A549 (cell line): ENCODE measurements at places on chromosomes 7 and 10.
A peak's percentile ranks its signal among the peaks of the same experiment; 100 is the strongest.

GRCh38 chr10:114823077-114823463 lies 1.5 kb downstream of the FHIP2A start:
- DNase-seq = no peak

- DNase-seq = no peak
These were observed 809.0 kb downstream of the NRG3 start for GRCh38 chr10:82683945-82684344.

DNA sequence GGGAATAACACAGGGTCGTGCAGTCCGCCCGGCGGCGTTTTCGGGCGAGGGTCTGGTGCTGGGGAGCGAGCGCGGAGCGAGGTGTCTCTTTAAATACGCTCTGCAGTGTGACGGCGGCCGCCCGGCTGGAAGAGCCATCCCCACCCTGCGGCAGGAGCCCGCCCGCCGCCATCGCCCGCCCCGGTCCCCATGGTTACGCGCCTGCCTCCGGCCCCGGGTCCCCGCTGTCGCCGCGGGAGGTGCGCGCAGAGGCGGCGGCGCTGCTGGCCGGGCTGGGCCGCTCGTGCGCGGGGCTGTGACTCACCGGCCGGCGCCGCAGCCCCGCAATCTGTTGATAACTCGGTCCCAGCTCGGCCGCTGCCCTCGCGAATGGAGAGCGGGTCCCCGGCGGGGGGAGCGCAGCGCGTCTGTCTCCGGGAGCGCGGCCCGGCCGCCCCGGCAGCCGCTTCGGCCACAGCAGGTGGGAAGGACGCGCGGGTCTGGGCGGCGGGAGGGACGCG lies at the start of gene ADGRA1:
ADGRA1 (plus strand) TSS at position 246 of the 500 bp plus-strand sequence. CDS start 986 bp downstream, outside the sequence.
- no peak for DNase-seq

DNA sequence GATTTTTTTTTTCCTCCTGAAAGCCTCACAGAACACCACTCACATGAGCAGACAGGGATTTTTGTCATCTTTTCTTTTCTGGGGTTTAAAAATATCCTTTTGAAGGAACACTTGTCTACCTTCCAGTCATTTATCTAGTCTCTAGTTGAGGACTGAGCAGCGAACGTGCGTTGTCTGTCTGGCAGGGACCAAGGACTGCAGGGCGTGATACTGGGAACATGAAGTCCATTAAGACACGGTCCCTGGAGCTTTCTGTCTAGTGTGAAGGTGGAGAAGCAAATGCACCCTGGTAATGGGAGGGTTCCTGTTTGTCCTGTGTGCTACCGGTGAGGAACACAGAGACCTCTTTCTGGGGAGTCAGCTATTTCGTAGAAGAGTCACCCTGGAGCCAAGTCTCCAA lies 207.4 kb downstream of the TMEM178B start:
- DNase-seq = no peak

- DNase-seq = no peak
These were observed 12.5 kb downstream of the GRK5 start for GRCh38 chr10:119219871-119220270.

GRCh38 chr10:93567277-93568104 lies 1.0 kb downstream of the FFAR4 start:
- DNase-seq = no peak

DNA sequence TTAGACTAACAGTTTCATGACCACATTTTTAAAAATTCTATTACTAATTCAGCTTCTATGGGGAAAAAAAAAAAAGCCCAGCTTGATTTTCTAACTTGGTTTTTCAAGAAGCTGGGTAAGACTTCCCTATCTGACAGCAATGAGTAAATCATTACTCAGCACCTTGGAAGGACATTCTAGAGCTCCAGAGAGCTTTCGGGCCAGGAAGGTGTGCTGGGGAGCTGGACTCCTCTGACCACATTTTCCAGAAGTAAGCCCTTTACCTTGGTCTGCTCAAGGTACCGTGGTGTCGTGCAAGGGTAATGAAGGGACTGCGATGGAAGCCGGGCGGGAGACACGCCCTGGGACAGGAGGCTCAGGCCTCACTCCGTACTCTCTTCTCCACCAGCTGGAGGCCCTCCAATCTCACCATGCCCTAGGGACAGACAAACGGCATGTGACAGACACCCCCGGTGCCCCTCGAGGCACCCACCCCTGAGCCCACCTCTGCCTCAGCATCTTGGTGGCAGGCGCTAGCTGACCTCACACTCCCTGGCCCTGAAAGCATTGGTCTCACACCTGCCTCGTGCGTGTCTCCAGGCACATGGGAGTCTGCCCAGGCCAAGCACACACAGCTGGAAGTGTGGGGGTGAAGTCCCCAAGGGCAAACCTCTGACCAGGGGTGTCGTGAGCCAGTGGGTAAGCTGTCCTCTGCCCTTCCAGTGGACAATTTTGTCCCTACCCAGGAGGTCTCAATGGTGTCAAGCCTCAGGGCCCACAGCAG lies 152.1 kb downstream of the OAT start:
- DNase-seq = no peak

DNA sequence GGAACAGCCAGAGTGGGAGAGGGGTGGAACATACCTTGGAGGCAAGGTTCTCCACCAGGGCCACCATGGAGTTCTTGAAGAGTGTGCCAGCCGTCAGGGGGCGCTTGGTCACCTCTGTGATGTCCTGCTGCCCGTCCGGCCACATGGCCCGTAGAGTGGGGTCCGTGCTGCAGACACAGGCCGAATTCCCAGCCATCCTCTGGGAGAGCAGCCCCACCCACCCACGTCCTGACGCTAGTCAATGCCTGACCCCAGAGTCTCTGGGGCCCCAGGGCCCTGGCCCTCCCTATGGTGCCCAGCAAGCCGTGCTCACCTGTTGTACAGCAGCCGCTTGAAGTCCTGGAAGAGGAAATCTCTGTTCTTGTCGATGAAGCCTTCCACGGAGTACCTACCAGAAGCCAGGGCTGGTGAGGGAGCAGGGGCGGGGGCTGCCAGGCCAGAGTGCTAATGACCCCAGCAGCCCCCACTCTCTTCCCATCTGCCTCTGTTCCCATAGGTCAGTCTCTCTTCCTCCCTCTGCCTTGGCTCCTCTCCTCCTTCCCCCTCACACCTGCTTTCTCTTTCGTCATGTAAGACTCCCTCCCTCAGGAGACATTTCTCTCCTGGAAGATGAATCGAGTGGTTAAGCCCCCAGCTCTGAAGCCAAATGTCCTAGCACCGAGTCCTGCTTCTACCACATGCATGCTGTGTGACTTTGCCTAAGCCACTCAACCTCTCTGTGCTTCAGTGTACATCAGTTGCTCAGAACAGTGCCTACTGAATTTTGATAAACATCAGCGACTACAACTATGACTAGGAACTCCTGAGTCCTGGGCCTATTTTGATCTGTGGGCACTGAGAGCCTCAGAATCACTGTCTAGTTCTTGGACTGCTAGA lies 11.0 kb downstream of the MYO1G start:
- peak; percentile 57 for DNase-seq

GRCh38 chr7:23161482-23161881 lies 20.4 kb upstream of the NUP42 start:
- DNase-seq = no peak

DNA sequence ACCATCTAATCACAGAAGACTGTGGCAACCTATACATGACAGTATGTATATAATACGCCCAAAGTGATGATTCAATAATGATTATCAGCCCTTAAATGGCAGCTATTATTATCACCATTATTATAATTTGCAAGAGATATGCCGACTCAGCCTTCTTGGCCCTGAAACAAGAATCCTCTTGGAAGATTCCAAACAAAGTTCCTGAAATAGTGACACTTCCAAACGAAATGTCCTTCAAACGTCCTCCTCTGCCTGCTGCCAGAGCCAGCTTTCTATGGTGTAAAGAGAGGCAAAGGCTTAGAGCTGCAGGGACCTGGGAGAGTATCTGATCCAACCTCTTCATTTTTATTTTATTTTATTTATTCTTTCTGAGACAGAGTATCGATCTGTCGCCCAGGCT lies 36.0 kb downstream of the NRAP start:
- DNase-seq = no peak

DNA sequence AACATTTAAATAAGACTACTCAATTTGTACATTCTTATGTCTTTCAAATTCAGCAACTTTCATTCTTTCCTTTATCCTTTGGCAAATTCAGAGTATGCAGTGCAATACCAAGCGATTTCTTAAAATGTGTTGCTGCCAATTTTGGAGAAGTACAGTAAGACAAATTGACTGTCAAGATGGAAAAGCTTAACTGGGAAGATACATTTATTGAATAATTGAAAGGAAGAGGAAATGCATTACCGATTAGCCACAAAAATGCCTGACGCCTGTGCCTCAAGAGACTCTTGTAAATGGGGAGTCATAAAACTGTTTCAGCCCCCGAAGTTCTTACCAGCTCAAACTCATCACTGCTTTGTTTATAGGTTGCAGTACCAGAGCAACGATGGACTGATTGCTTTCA lies 373.3 kb upstream of the GALNT17 start:
- DNase-seq = no peak

GRCh38 chr10:11745045-11745444 lies 2.9 kb downstream of the ECHDC3 start:
- no peak for DNase-seq

DNA sequence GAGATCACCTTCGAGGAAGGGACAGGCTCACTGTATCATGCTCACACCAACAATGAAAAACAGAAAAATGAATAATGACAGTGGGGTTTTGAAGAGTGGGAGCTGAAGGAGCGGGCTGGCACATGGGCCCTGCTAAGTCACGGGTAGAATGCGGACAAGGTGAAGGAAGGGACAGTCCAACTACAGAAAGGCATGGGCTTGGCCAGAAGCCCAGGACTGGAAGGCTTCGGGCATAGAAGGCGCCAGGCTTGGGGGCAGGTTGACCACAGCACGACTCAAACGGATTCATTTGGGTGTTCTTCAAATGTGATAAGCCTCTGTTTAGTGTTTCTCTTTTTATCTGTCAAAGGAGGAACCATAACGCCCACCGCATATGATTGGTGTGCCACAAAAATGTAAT lies 509.5 kb downstream of the CCSER2 start:
- DNase-seq = no peak

- no peak for DNase-seq
These were observed 676 bp downstream of the PLAC9 start for GRCh38 chr10:80133206-80133605.

- peak; percentile 75 for DNase-seq
These were observed 30.7 kb upstream of the ANTXRL start for GRCh38 chr10:46255801-46256747.

DNA sequence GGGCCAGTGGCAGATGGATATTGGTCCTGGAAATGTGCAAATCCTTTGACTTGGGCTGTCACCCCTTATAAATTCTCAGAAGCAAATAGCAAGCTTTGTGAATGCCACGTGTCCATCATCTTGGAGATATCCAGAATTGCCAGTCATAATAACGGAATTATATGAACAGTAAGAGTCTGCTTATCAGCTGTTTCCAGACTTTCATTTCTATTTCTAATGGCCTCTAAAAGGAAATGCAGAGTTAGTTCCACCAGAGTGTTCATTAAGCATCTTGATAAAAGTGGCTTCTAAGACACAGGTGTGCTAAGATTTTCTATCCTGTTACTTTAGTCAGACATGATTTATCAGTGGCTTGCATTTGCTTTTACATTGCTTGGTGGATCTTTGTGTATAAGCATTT lies 87.4 kb downstream of the RAMP3 start:
- no peak for DNase-seq

DNA sequence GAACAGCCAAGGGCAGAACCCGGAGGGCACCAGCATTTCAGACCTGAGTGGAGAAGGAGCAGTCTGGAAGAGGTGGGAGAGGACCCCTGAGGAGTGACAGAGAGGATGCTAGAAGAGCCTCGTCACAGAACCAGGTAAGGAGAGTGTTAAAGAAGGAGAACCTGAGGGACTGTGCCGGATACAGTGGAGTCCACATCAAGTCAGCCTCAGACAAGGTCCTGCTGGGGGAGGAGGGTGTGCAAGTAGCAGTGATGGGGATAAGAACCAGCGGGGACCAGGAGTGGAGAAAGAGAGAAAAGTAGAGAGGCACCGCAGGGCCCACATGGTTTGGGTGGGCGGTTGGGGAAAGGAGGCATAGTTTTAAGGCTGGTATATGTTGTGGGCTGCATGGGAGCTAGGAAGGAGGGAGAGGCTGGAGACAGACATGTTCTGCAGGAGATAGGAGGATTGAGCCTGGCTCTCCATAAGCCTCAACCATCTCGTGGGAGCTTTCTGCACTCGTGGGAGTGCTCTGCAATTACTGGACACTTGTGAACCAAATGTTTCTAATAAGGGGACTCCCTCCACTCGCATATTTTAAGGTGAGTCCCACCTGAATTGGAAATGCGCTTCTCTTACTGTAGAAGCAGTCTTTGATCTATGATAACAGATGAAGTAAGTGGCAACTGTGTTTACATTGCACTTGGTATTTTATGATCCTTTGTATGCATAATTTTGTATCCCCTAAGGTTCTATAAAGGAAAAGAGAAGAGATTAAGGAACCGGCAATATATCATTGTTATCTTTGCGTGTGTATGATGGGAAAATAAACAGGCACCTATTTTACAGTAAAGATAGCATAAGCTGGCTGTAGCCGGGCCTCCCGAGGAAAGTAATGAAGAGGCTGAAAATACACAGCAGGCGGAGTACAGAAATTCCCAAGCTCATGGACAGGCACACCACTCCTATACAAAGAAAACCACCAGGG lies 154.8 kb downstream of the ADAM12 start:
- no peak for DNase-seq

GRCh38 chr10:1536341-1536740 lies 201.0 kb downstream of the ADARB2 start:
- DNase-seq = no peak

- no peak for DNase-seq
These were observed 89.6 kb upstream of the ITGB1 start for GRCh38 chr10:33047655-33048054.

GRCh38 chr10:92688927-92689662 lies 660 bp upstream of the HHEX start:
- DNase-seq = peak; percentile 61

- DNase-seq = no peak
These were observed 48.9 kb downstream of the DLG5 start for GRCh38 chr10:77877441-77878344.

GRCh38 chr10:71187197-71187596 lies 25.2 kb upstream of the UNC5B start:
- DNase-seq = no peak

GRCh38 chr10:113518415-113518814 lies 34.4 kb upstream of the HABP2 start:
- no peak for DNase-seq

DNA sequence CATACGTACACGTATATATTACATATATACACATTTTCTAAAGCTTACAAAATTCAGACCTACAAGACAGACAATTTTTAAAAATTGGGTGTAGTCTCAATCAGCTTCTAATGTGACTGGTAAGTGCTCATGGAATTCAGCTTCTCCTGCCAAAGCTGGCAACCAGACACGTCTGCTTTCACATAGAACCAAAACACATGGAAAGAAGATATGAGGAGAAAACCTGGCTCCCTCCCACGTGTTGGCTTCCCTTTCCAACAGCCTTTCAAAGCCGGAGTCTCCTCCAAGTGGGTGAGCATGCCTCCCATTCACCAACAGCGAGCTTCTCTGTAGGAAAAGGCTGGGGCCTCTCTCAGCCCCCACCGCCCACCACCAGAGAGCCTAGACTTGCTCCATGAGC lies 33.4 kb downstream of the CDCA7L start:
- DNase-seq = no peak
